ENCODE measurements at places on chromosomes 6 and 20.

DNA sequence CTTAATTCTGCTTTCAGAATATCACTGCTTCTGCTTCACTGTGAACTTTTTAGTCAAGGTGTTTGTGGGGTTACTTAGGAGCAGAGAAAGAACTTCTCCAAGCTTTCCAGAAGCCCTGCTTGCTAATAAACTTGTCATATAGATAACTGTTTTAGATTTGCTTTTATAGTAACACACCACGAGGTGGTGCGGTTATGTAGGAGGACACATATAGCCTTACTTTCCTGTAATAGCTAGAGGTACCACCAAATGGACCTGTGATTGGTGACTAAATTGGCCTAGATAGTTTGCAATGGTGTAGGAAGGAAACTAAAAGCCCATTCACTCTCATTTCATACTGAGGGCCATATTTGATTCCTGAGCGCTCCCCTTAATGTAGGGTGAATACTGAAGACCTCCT, 52.3 kb upstream of the BCLAF1 start:
- no peak for DNase-seq

- no peak for DNase-seq
Measured at GRCh38 chr20:43914311-43915210, at the start of gene TOX2. TSS of gene TOX2 (plus strand) at chr20:43914852. CDS start at chr20:43914892, 40 bp downstream.

DNA sequence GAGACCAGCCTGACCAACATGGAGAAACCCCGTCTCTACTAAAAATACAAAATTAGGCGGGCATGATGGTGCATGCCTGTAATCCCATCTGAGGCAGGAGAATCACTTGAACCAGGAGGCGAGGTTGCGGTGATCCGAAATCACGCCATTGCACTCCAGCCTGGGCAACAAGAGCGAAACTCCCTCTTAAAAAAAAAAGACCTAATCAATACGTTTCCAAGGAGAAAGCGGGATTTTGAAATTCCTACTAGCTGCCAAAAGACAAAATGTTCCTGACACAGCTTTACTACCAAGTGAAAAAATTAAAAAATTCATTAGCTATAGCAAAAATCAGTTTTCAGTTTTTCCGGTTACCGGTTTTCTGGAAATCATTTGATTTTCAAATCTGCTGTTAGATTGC, 129.3 kb downstream of the SCAF8 start:
- no peak for DNase-seq

GRCh38 chr20:23570178-23570760, 2.0 kb upstream of the CST9L start:
- no peak for DNase-seq

DNA sequence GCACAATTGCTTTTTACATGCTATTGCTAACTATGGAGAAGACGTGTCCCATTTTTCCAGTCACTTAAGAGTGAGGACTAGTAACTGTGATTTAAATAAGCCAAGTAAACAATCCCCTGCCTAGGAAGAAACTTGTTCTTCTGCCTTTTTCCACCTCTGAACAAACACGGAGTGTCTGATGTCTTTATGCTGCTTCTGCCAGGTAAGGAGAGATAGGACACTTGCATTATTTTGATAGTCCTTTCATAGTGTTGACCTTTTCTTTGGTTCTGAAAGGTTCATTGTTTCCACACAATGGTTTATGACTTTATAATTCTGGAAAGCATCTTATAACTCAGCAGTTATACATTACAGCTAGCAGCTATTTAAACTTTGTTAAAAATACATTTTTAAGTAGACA, 8.4 kb downstream of the LRP11 start:
- DNase-seq = no peak

DNA sequence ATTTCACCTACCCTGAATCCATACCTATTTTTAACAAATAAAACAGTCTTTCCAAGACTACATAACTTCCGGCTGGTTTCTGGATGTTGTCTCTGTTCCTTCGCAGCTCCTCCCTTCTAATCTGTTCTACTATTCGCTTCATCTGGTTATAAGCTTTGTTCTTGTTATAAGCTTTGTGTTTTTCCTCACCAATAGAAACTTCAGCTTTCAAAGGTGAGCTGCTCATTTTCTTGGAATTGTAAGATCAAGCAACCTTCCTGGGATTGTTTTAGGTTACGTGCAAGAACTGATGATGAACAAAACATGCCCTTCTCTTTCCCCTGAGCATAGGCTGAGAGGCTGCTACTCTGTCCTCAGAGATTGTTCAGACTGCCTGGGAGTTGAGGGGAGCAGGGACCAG, 2.1 kb downstream of the GFOD1 start:
- DNase-seq = no peak

DNA sequence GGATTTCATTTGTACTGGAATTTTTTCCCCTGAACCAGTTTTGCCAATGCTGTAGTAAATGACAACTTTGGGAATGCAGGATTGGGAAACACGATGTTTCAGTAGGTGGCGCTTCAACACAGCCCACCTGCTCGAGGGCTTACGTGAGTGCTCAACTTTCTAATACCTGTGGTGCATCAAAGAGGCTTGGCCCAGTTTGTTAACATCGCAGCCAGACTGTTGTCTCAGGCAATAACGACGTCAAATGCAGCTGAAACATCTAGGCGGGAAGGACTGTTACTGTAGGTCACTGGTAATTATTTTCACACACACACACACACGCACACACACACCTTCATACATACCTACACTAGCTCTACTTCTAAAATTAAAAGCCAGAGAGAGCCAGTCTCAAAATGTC, 815.5 kb upstream of the SLC35B3 start:
- no peak for DNase-seq

- DNase-seq = no peak
Measured at GRCh38 chr6:38283734-38284362, 355.9 kb downstream of the BTBD9 start.

GRCh38 chr20:7772371-7772770, 167.9 kb downstream of the HAO1 start:
- DNase-seq = no peak

- no peak for DNase-seq
Measured at GRCh38 chr6:9431945-9432344, 982.9 kb downstream of the TFAP2A start.

GRCh38 chr6:40733290-40733689, 146.1 kb upstream of the LRFN2 start:
- no peak for DNase-seq

- no peak for DNase-seq
Measured at GRCh38 chr6:168724669-168725570, 283.9 kb downstream of the SMOC2 start.

GRCh38 chr6:134436950-134437349, 119.0 kb upstream of the SGK1 start:
- no peak for DNase-seq

DNA sequence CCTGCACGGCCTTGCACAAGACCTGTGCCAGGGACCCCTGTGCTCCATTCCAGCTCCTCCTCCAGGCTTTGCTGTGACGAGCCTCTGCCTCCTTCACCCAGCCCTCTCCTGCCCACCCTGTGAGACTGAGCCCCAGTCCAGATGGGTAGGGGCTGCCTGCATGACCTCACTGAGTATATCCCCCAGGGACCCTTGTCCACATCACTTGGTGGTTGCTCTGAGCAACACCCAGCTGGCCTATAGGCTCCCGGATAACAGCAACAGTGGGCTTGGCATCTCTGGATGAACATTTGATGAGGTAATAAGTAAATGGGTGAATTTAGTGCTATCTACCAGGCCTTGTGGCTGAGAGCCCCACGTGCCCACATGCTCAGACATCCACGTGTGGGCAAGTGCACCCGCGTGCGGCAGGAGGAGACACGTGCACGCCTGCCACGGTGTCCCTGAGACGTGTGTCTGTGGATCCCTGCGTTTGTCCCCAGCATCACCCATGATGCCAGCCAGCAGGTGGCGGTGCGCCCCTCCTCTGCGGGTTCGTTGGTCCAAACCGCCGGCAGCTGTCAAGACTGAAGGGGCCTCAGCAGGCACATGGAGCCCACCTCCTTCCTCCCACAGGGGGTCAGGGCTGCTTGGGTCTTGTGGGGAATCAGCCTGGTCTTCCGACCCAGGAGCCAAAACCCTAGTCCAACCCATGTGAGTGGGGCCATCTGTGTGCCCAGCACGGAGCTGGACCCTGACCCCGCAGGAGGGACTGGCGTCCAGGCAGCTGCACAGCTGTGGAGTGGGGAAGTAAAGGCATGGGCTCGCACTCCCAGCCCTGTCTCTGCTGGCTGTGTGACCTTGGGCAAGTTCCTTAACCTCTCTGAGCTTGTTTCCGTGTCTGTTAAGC, 45.9 kb downstream of the FGD2 start:
- DNase-seq = peak; percentile 88

- no peak for DNase-seq
Measured at GRCh38 chr20:46423342-46423741, 16.9 kb upstream of the ELMO2 start.

- DNase-seq = no peak
Measured at GRCh38 chr6:125022391-125022989, 60.3 kb downstream of the RNF217 start.

- no peak for DNase-seq
Measured at GRCh38 chr6:84525907-84526306, 238.5 kb downstream of the TBX18 start.

DNA sequence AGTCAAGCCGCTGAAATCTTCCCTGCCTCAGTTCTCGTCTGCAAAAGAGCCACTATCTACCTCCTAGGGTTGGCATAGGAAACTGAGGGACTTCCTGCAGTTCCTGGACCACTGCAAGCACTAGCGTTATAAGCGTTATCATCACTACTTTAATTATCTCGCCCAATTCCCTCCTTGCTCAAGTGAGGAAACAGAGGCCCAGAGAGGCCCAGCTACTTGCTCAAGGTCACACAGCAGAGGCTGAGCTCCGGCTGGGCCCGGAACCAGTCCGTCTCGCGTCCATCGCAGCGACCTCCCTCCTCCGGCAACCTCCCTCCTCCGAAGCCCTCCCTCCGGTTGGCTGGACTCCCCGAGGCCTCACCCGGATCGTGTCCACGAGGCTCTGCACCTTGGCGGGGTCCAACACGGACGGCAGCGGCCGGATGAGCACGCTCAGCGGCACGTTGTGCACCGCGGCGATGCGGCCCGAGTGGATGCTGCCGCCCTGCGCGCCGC, 338 bp downstream of the SRXN1 start:
- DNase-seq = no peak

- no peak for DNase-seq
Measured at GRCh38 chr6:168631564-168631963, 190.6 kb downstream of the SMOC2 start.

- no peak for DNase-seq
Measured at GRCh38 chr6:9825526-9825925, 589.3 kb downstream of the TFAP2A start.

DNA sequence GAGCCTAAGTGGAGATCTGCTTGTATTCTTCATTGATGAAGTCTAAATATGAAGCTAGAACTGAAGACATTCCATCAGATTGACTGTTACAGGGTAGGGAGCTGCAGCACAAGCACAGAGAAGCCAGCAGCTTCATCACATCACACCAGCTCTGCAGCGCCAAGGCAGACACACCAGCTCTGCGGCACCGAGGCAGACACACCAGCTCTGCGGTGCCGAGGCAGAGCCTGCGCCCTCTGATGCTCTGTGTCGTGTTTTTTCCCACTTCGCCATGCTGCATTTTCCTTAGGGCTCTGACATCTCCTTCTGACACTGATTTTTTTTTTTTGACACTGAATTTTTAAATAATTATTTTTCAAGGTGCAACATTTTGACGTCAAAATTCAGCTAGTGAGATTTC, 784 bp downstream of the BTNL2 start:
- DNase-seq = no peak

DNA sequence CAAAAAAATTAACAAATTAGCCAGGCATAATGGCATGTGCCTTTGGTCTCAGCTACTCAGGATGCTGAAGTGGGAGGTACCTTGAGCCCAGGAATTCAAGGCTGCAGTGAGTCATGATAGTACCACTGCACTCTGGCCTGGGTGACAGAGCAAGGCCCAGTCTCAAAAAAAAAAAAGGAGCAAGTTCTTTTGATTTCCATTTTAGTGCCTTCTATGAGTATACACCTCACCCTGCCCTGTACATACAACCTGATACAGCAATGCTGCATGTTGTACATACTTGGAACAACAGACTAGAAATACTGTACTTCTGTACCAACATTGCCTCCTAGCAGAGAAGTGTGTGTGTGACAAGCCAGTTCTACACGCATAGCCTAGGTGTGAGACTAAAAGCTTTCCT, 97.3 kb upstream of the CARMIL1 start:
- DNase-seq = no peak

DNA sequence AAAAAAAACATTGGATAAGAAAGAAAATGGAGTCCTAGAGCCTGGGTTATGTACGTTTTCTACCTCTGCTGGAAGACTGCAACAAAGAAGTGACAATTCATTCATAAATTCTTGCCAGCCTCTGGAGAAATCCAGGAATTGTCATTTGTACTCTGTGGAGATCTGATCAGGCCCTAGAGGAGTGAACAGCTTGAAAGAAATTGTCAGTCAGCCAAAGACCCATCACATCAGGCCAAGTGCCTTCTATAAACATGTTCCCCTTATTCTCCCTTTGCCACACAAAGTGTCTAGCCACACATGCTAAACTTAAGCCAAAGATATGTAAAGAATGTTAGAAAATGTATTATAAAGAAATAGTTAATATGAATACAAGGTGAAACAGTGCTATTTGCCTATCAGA, 152.4 kb downstream of the ADAT2 start:
- no peak for DNase-seq

- DNase-seq = no peak
Measured at GRCh38 chr20:20201639-20202038, 149.3 kb downstream of the CFAP61 start.

GRCh38 chr6:149054559-149055194, 262.8 kb upstream of the TAB2 start:
- DNase-seq = no peak

- no peak for DNase-seq
Measured at GRCh38 chr20:32589256-32589655, 4.1 kb upstream of the NOL4L start.

DNA sequence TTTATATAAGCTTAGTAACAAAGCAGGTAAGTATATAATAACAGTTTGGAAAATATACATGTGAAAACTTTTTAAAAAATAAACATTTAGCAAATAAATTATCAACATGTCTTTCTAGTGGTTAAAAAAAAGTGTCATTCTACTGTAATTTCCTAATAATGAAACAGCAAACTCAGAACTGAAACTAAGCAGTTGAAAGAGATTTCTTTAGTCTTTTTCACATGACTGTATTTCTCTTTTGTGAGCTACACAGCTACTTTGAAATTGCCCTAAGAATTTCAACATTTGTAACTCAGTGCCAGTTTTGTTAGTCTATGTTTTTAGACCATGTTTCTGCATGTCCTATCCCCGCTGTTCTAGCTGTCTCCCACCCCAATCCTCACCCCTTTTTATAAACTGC, 28.4 kb upstream of the SDHAF4 start:
- DNase-seq = no peak

GRCh38 chr20:48785801-48786200, 42.0 kb downstream of the PREX1 start:
- DNase-seq = no peak

- DNase-seq = no peak
Measured at GRCh38 chr6:150681578-150682395, 82.1 kb downstream of the PLEKHG1 start.

Data from stimulated activated CD8-positive, alpha-beta memory T cell treated with anti-CD3 and anti-CD28 coated beads, Interleukin-7, amount 100 ng/mL, for 48 hours (primary cell).